Esophagus muscularis mucosa (tissue), 4 donors: ENCODE measurements at places on chromosomes 2 and 18.
A peak's percentile ranks its signal among the peaks of the same experiment; 100 is the strongest.

GRCh38 chr18:4126939-4127338 is 328.2 kb downstream of the DLGAP1 start:
- DNase-seq, result no peak

DNA sequence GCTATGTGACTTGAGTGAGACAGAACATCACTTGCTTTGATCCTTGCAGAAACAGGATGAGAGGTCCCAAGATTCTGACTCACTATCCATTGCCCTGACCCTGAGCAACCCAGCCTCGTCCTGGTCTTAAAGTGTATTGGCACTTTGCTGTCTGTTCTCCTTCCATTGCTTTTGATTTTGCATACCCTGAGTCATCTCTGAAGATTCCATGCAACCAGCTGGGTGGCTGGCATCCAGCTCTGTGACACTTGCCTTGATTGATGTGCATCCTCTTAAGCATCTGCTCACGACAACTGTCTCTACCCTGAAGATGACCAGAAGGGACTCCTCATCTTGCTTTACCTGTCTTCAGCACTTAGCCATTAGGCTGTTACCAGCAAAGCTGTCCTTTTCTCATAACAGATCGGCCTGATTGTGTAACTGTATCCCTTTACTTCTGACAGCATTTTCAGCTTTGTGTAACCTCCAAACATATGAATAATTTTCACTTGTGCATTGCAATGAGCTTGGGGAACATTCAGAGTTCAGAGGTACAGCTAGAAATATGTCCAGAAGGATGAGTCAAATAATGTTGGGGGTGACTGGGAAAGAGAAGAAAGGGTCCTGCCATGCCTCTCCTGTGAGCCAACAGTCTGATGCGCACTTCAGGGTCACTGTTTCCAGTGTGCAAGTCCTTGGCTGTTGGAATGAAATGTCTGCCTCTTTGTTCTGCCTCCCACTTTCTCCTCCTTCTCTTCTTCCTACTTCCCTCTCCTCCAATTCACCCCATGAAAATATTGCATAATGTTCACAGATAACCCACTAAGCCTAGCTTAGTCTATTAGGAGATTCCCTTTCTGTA is 249.7 kb upstream of the OSR1 start:
- DNase-seq, result no peak

GRCh38 chr2:68827666-68828065 is 43.5 kb downstream of the BMP10 start:
- no peak for DNase-seq

DNA sequence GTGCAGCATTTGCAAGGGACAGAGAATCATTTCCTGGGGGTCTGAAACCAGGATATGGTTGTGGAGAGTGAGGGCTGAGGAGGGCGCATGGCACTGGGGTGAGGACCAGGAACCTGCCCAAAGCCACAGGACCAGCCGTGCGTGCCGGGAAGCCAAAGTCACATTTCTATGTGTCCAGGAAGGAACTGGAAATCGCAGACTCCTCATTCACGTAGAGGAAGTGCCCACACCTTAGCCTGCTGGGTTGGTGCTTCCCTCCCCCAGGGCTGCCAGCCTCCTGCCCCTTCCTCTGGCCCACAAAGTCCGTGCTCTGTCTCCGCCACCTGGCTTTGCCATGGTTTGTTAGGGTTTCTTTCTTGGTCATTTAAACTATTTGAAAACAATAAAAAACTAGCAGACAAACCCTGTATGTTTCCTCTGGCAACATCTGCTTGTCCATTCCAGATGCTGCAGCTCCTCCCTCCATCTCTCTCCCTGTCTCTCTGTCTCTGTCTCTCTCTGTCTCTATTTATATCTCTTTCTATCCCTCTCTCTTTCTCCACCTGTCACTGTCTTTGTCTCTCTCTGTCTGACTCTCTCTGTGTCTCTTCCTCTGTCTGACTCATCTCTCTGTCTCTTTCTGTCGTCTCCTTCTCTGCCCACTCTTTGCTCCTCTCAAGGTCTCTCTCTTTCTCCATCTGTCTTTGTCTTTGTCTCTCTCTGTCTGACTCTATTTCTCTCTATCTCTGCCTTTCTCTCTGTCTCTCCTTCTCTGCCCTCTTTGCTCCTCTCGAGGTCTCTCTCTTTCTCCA is 163.2 kb upstream of the TPO start:
- DNase-seq, result no peak

GRCh38 chr2:63587814-63588384 is 378 bp downstream of the WDPCP start:
- DNase-seq, result peak; percentile 92

DNA sequence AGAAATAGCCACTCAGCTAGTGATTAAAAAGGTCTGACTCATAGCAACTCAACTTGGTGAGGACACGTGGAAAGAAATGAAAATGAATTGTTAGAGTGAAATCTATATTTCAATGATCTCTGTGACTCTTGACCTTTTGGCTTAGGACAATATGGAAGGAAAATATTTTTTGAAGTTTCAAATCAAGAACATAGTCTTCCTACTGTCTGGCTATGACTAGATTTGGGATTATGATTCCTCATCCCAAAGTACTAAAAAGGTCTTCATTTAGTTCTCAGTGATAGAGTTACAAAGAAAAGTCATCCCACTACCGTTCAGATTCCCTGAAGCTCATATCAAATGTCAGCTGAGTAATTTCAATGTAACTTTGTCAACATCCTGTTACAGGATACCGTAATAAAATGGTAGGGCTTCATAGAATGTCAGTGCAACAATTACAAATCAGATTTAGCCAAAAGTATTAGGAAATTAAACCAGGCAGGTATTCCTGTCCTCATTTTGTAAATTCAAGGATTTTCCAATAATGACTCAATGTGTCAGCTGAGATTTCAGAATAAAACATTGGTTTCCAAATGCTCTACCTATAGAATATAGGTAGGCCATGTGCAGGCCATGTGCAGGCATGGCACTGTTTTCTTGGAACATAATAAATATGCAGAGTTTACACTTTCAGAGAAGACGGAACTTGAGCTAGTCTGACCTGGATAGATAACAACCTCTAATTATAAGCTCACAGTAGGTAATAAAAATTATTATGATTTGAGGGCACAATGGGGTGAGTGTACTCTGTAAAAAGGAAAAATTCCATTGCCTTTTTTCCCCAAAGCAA is 36.0 kb downstream of the ANKRD29 start:
- DNase-seq, result no peak

DNA sequence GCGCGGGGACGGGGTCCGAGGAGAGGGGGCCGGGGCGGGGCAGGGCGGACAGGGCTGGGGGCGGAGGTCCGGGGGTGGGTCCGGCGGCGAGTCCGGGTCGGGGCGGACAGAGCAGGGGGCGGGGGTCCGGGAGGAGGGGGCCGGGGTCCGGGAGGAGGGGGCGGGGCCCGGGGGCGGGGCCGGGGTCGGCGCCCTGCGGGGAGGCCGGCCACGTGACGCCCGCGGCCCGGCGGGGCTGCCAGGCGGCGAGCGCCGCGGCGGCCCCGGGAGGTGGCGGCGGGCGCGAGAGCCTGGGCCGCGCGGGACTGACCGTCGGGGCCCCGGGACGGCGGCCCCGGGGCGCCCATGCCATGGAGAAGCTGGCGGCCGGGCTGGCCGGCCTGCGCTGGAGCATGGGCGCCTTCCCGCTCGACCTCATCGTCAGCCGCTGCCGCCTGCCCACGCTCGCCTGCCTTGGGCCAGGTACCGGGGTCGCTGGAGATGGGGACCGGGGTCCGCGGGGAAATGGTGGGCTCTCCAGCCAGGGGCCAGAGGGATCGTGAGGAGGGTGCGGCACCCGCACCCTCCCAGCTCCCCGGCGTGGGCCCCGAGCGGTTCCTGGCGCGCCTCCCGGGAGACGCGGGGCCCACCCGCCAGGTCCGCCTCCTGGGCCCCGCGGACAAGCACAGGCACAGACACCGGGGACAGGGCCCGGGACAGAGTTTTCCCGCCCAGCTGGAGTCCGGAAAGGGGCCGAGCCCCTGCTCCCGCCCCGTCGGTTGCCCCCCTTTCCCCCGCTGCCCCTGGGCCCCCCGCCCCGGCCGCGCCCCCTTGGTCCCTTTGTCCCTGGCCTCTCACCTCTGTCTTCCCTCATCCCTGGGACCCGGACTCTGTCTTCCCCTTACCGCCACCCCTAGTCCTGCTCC is at the start of gene GAREM2:
Gene GAREM2 (plus strand): TSS at position 218 of the 905 bp plus-strand sequence. CDS start 133 bp downstream, at position 351.
- DNase-seq, result no peak

DNA sequence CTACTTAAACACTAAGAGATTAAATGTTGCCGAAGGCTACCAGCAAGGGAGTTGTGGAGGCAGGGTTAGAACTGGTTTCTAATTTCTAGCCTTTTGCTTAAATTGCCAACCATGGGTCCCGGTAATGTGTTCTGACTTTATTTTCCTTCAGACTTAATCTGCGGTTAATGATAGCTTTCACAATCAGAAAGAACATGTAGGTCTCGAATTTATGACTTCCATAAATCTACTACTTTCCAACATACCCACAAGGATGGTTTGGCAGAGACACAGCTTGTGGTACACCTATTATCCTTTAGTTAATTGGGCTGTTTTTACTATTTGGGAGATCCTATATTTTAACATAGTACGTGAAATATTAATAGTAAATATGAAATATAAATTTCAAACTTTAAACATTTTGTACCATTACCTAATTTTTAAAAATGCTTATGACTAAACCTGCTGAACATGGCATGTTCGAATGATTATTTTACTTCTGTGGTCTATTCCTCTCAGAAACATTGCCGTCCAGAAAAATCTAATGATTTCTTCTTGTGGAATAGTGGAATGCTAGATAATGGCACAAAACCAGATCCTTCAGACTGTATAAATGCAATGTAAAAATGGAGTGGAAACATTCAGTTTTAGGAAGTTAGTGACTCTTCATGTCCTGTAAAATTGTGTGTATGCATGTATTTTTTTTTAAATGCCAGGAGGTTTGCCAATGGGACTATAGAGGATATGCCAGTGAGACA is 41.3 kb downstream of the PARD3B start:
- no peak for DNase-seq

DNA sequence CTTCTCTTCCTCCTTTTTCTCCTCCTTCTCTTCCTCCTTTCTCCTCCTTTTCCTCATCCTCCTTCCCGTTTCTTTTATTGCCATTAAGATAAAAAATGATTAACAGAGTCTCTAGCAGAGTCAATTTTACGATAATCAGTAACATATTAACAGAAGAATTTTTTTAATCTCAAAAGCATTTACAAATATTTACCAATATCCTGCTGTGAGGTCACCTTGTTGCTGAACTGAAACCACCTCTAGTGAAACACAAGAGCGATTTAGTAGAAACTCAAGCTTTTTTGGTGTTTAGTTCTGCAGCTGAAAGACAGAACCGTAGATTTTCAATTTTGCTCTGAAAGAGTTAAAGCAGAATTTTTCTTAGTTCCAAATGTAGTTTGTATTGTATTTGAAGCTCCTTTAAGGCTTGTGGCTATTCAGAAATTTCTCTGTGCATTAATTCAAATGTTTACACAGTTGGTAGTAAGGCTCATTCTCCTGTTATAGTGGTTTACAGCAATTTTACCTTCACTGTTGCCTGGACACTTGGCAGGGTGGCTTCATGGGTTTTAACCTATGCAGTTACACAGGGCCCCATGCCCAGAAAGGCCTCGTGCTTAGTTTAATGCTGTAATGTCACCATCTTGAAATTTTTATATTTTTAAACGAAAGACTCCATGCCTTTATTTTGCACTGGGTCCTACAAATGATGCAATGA is 1106.6 kb upstream of the FAM98A start:
- no peak for DNase-seq

- no peak for DNase-seq
Measured at GRCh38 chr2:145789636-145790035, 1269.7 kb upstream of the ZEB2 start.

GRCh38 chr2:133461484-133461883 is 106.8 kb downstream of the NCKAP5 start:
- DNase-seq, result no peak

GRCh38 chr18:69469444-69469919 is 68.8 kb downstream of the DOK6 start:
- DNase-seq, result peak; percentile 62

- no peak for DNase-seq
Measured at GRCh38 chr18:7666195-7666776, 99.2 kb downstream of the PTPRM start.

DNA sequence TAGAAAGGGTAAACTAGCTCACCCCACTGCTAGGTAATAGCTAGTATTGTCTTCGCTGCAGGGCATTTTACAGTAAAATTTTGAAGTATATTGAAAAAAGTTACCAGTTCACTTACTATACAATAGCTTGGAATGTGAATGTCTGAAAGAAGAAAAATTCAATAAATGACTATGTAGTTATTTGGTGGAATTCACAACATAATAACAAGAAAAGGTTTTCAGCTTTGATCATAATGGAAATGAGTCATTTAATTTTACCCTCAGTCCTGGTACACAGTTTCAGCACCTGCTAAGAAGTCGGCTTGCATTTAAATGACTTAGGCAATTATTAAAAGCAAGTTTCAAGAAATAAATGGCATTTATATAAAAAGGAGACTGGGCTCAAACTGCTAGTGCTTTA is 90.4 kb downstream of the NUP35 start:
- no peak for DNase-seq

DNA sequence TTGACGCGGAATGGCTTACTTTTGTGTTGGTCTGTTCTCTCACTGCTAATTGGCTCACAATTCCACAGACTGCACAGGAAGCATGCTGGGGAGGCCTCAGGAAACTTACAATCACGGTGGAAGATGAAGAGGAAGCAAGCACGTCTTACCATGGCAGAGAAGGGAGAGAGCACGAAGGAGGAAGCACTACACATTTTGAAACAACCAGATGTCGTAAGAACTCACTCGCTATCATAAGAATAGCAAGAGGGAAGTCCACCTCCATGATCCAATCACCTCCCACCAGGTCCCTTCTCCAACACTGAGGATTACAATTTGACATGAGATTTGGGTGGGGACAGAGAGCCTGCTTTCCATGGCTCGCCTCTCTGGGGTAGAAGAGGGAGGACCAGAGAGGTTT is 106.2 kb downstream of the KCNF1 start:
- no peak for DNase-seq

- no peak for DNase-seq
Measured at GRCh38 chr18:74773171-74773624, 175.5 kb downstream of the ZNF407 start.

DNA sequence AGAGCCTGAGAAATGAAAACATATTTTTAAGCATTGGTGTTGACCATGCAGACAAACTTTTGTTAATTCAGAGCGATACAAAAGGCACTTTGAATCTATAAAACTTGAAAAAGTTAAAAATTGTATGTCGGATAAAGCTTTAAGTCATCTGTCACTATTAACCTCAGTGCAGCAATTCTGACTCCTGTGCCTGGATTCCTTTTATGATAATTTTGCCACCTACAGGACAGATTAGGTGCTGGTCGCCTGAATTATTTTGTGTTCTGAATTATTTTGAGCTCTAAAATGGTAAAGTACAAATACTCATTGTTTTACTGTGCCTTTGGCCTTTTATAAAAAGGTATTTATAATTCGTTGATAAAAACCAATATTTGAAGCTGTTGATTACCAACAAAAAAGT is 19.4 kb upstream of the RNF138 start:
- no peak for DNase-seq

GRCh38 chr2:122411231-122411630 is 655.8 kb downstream of the TSN start:
- no peak for DNase-seq

DNA sequence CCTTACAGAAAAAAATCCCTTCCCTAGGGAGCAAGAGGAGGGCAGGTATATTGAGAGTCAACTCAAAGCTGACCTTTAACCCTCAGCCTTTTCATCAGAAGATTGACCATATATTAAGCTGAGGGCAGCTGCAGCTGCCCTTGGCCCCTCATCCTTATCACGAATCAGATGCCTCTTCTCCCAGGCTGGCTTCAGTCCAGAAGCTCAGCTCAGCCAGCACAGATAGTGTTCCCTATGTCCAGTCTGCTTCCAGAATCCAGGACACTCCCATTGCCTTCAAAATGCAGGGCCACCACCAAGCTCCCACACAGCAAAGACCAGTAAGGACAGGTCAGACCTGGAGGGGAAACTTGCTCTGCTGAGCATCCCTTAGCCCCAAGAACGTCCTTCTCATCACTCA is 146.1 kb downstream of the BCL11A start:
- DNase-seq, result no peak
